T47D (cell line): ENCODE measurements at places on chromosomes 6 and 20.

GRCh38 chr20:48959899-48960550 lies 38.5 kb downstream of the ARFGEF2 start:
- DNase-seq = no peak

- DNase-seq = no peak
Observed at GRCh38 chr6:84625506-84625905, 138.9 kb downstream of the TBX18 start.

- DNase-seq = no peak
Observed at GRCh38 chr6:119447921-119448320, 98.4 kb upstream of the MAN1A1 start.

DNA sequence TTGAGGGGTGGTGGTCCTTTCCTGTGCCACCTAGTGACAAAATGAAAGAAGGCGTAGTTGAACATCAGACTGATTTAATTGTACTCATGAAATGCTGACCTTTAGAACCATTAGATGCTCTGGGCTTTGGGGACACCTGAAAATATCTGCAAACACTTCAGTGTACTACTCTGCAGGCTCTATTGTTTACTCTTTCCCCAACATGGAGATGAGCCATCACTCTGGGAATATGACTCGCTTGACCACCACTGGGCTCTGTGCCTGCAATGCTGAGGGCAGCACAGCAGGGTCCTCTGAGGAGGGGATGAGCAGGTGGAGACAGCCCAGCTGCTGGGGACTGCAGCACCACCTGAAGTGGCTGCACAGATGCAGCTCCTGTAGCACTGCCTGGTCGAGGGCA lies 74.8 kb upstream of the SLC24A3 start:
- no peak for DNase-seq

- peak; percentile 36 for DNase-seq
Observed at GRCh38 chr20:39190666-39191570, 228.8 kb downstream of the DHX35 start.

GRCh38 chr20:44135417-44136204 lies 51.4 kb downstream of the JPH2 start:
- no peak for DNase-seq
